ENCODE measurements at places on chromosomes 11 and 22. TPM values are rescaled to one million over a fixed set of nuclear protein-coding genes. Genes with fewer than 3 reads are reported as not detected.

The DERL3 gene
- 0.44 TPM for total RNA-seq

The NAP1L4 gene
- total RNA-seq, result 153 TPM

The TTLL12 gene
- total RNA-seq, result 28.6 TPM

The NCAPH2 gene
- total RNA-seq, result 79.0 TPM

The OSM gene
- total RNA-seq, result not detected

The OR8B2 gene
- not detected for total RNA-seq

The CARD18 gene
- total RNA-seq, result not detected

The OR5A1 gene
- total RNA-seq, result not detected

The CD248 gene
- 103 TPM for total RNA-seq

The MAPK8IP2 gene
- 0.37 TPM for total RNA-seq

The PDE3B gene
- total RNA-seq, result 2.7 TPM

The HOATZ gene
- total RNA-seq, result under 0.01 TPM

The SELENOH gene
- total RNA-seq, result 131 TPM

The C11orf87 gene
- not detected for total RNA-seq

The OR2AG2 gene
- total RNA-seq, result 0.55 TPM

The HEPHL1 gene
- total RNA-seq, result 0.11 TPM

The PKP3 gene
- total RNA-seq, result 0.87 TPM

The MIOX gene
- total RNA-seq, result not detected

The CCDC116 gene
- total RNA-seq, result 0.22 TPM

The ARFGAP3 gene
- 82.7 TPM for total RNA-seq

The LDHAL6A gene
- not detected for total RNA-seq

The SLC37A2 gene
- 6.5 TPM for total RNA-seq

The RAB38 gene
- total RNA-seq, result 3.4 TPM

The UBQLNL gene
- not detected for total RNA-seq

The HTR3B gene
- not detected for total RNA-seq

The KREMEN1 gene
- total RNA-seq, result 6.6 TPM

The CLMP gene
- 103 TPM for total RNA-seq

The OR2D2 gene
- total RNA-seq, result 1.5 TPM

The TMPRSS5 gene
- under 0.01 TPM for total RNA-seq

The FAM83F gene
- total RNA-seq, result under 0.01 TPM

The CYP2R1 gene
- total RNA-seq, result 11.1 TPM

The APOL1 gene
- 9.8 TPM for total RNA-seq

The MUC5AC gene
- total RNA-seq, result under 0.01 TPM

The GGT1 gene
- total RNA-seq, result 1.8 TPM

The MRPL49 gene
- 43.4 TPM for total RNA-seq

The DDB1 gene
- total RNA-seq, result 373 TPM

The MS4A4A gene
- total RNA-seq, result not detected

The KIAA1671 gene
- total RNA-seq, result 3.9 TPM

The PNPLA3 gene
- total RNA-seq, result 3.5 TPM

The CACNA1I gene
- not detected for total RNA-seq

The SCGB1D2 gene
- not detected for total RNA-seq

The MDK gene
- 49.5 TPM for total RNA-seq

The FIBIN gene
- 65.4 TPM for total RNA-seq

The RASGRP2 gene
- total RNA-seq, result 1.2 TPM

The FAM180B gene
- total RNA-seq, result 0.12 TPM

The SLC5A1 gene
- total RNA-seq, result not detected

The ROM1 gene
- total RNA-seq, result 2.9 TPM

The DENND5A gene
- total RNA-seq, result 188 TPM

The OR5D18 gene
- not detected for total RNA-seq

The INPP5J gene
- total RNA-seq, result 0.11 TPM

The TRPC6 gene
- 1.00 TPM for total RNA-seq

The BTBD18 gene
- not detected for total RNA-seq

The CD3G gene
- 0.12 TPM for total RNA-seq

Measured in uterine smooth muscle cell (primary cell).